Stimulated activated CD4-positive, alpha-beta T cell treated with anti-CD3 and anti-CD28 coated beads, Interleukin-15, amount 100 ng/mL, for 1 hour (primary cell): ENCODE measurements at places on chromosomes 16 and 17.
A peak's percentile ranks its signal among the peaks of the same experiment; 100 is the strongest.

DNA sequence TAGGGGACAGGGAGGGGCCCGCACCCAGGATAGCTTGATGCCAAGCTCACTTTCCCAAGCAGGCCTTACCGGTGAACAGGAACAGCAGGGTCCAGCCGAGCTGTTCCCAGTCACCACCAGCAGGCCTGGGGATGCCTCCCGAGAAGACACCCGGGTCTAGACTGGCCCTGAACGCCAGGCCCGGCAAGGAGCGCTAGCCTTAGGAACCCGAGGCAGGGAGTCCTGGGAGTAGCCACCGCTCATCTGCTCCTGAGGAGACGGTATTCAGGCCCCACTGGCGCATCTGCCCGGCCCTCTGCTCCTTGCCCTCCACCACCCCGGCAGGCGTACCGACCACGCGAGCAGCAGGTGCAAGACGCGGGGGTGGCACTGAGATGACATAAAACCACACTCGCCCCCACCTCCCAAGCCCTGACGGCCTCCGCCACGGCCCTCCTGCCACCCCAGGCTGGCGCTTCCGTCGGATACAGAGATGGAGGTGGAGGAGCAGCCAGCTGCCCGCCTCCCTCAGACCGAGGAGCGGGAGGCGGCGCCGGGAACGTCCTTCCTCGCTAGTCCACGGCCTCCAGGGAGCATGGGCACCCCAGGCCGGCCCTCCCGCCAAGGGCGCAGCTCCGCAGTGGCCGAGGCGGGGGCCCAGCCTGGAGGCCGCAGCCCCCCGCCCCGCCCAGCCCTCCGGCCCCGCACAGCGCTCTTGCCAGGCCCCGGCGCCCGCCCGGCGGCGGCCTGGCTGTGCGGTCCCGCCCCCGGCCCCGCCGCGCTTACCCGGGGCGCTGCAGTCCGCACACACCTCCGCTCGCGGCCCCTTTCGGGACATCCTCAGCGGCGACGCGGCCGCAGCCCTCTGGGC lies 661 bp downstream of the GIT1 start:
- no peak for DNase-seq

DNA sequence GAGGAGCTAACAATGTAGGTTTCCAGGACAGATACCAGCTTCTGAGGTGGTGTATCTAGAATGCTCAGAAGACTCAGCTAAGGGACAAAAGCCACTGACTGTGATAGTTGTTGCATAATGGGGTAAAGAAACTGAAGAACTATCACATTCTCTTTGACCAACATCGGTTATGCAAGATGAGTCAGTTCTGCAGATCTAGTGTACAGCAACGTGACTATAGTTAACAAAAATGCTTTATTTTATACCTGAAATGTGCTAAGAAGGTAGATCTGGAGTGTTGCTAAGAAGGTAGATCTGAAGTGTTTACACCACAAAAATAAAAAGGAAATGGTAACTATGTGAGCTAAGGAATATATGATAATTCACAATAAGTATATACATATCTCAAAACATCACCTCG lies 2.5 kb downstream of the KRTAP9-6 start:
- no peak for DNase-seq

DNA sequence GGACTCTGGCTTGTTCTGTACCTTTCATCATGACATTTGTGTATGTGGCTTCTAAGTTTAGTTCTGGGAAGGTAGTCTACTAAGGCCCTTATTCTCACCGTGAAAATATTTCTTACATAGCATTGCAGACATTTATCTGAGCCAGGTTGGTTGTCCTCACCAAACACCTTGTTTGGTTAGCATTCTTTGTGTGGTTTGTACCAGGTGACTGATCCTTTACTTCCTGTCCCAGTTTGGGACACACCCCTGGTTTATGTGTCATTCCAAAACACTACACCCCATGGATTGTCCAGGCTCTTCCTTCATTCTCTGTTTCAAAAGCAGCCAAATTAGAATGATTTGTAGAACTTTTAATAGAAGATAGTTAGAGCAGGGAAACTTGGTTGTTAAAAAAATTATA lies 23.2 kb upstream of the DUSP14 start:
- DNase-seq, result no peak

DNA sequence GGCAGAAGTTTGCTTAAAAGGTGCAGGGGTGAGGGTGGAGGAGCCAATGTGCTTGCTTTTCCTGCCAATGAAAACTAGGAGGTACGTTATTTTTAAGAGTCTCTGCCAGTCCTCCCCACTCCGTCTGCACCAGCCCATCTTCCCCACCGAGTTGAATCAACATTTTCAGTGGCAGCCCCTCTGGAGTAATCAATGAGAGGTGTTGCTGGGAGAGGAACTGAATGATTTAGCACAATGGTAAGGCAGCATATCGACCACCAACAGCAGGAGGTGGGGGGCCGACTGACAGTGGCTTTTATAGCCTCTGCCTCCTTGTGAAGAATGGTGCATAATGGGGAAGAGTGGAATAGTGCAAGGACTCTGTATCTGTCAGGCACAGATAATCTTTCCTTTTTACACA lies 1465.0 kb upstream of the GOT2 start:
- no peak for DNase-seq

GRCh38 chr16:21646721-21647561 lies 5.5 kb downstream of the IGSF6 start:
- DNase-seq, result peak; percentile 41

- DNase-seq, result no peak
Measured at GRCh38 chr17:60311186-60311585, 80.7 kb downstream of the USP32 start.

- DNase-seq, result no peak
Measured at GRCh38 chr17:32551186-32551955, 64.6 kb downstream of the CDK5R1 start.

- DNase-seq, result no peak
Measured at GRCh38 chr16:72300892-72301291, 128.9 kb upstream of the PMFBP1 start.

- DNase-seq, result no peak
Measured at GRCh38 chr17:78746949-78747269, 35.2 kb downstream of the CYTH1 start.

GRCh38 chr17:14622615-14623101 lies 321.8 kb downstream of the HS3ST3B1 start:
- DNase-seq, result no peak

DNA sequence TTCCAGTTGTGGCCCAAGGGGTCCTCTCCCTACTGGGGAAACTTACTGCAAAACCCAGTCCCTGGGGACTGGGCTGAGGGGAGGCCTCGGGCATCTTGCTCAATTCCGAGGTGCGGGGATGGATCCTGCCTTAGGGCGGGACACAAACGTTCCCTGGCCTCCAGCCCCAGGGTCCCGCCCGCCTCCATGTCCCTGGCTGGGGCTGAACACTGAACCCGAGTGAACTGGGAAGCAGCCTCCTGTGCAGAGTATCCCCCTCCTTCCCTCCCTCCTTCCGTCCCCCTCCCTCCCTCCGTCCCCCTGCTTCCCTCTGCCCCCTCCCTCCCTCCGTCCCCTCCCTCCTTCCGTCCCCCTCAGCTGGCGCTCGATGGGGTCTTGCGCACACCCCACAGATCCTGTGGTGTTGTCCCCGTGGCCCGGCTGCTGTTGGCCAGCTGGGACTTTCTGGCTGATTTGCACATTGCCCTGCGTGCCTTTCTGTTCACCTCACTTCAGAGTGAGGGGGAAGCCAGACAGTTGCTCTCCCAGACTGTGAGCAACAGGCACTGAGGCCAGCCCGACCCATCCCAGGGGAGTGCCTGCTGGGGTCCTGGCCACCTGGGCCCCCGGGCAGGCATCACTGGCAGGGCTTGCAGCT lies 5.5 kb downstream of the TRAF7 start:
- DNase-seq, result no peak

GRCh38 chr16:52603015-52603414 lies 56.1 kb upstream of the TOX3 start:
- no peak for DNase-seq

GRCh38 chr16:63038397-63039106 lies 1002.3 kb upstream of the CDH8 start:
- no peak for DNase-seq

DNA sequence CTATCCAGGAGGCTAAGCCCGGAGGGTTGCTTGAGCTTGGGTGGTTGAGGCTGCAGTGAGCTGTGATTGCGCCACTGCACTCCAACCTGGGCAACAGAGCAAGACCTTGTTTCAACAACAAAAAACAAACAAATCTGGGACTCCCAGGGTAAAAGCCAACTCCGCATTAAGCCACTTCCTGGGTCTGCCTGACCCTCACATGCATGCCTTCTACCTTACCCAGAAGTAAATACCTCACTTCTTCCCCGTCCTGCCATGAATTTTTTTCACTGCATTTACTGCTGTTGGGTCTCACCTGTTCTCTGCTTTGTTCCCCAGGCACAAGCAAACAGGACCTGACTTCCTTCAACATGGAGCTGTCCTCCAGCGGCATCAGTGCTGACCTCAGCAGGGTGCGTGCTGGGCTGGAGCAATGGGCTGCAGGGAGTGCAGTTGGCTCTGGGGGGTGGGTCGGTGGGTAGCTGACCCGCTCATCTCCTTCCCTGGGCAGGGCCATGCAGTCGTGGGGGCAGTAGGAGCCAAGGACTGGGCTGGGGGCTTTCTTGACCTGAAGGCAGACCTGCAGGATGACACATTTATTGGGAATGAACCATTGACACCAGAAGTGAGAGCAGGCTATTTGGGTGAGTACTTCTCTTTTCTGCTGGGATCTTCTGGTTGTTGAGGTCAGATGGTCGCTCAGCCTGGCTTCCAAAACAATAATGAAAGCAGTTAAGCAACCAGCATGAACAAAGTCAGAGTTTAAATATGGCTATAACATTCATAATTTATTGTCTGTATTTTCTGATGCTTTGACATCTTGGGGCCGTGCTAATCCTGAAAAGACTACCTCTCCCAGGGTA lies 16.4 kb downstream of the ITGAL start:
- no peak for DNase-seq

DNA sequence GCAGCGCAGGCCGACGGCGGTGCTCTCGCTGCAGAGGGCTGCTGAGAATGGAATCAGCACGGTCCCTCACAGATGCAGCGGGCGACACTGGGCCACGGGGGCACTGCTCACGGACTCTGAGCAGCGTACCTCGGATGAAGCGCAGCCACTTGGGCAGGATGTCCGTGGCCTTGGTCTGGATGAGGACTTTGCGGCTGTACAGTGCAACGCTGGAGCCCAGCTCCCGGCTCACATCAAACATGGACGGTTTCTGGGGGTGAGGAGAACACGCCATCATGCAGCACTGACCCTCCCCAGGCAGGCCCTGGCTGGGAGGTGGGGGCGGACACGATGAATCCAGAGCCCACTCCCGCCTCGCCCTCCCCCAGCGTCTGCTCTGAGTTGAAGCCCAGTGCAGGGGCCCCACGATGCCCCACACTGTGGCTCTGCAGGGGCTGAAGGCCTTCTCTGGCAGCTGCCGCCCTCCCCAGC lies 18.1 kb downstream of the DNASE1 start:
- no peak for DNase-seq

GRCh38 chr17:33811984-33812577 lies 443.0 kb upstream of the CCL2 start:
- no peak for DNase-seq

- no peak for DNase-seq
Measured at GRCh38 chr17:76356803-76357456, 3.2 kb upstream of the PRPSAP1 start.

DNA sequence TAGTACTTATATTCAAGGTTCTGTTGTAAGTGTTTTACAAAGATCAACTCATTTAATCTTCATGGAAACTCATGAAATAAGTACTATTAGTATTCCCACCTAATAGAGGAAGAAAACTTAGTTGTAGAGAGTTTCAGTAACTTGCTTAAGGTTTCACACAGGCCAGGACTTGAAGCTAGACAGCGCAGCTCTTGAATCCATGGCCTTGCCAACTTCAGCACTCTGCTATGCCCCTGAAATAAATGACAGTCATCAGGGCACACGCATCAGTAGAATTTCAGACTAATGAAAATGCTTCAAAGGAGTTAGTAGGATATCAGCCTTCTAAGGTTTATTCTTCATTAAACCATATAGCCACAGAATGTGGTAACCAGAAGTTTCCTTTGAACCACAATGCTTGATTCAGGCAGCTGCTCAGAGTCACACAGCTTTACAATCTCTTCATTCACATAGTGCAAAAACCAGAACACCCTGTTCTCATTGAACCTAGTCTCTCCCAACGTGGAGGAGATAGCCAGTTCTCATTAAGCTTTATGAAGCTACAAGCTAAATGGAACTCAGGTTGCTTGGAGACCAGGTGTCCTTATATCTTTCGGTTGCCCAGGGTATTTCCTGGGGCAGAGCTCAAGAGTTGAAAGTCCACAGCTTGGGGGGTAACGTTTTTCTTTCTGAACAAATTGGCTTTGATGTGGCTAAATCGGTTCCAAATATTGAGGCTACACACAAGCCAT lies 39.7 kb downstream of the KCNJ2 start:
- no peak for DNase-seq

GRCh38 chr16:85654251-85655095 lies 34.3 kb downstream of the GINS2 start:
- no peak for DNase-seq

GRCh38 chr17:63445065-63445464 lies 1.0 kb downstream of the CYB561 start:
- no peak for DNase-seq

DNA sequence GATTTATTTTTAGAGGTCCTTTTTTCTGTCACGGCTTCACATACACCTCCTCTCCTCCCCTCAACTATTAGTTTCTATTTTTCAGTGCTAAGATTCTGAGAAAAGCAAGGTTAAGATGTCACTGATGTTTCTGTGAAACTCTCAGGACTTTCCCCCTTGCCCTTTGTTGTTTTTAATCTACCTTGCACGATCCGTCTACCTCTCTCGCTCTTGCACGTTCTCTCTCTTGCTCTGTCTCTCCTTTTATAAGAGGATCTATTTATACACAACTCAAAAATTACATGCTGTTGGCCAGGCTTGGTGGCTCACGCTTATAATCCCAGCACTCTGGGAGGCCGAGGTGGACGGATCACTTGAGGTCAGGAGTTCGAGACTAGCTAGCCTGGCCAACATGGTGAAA lies 43.6 kb downstream of the RPA1 start:
- no peak for DNase-seq

DNA sequence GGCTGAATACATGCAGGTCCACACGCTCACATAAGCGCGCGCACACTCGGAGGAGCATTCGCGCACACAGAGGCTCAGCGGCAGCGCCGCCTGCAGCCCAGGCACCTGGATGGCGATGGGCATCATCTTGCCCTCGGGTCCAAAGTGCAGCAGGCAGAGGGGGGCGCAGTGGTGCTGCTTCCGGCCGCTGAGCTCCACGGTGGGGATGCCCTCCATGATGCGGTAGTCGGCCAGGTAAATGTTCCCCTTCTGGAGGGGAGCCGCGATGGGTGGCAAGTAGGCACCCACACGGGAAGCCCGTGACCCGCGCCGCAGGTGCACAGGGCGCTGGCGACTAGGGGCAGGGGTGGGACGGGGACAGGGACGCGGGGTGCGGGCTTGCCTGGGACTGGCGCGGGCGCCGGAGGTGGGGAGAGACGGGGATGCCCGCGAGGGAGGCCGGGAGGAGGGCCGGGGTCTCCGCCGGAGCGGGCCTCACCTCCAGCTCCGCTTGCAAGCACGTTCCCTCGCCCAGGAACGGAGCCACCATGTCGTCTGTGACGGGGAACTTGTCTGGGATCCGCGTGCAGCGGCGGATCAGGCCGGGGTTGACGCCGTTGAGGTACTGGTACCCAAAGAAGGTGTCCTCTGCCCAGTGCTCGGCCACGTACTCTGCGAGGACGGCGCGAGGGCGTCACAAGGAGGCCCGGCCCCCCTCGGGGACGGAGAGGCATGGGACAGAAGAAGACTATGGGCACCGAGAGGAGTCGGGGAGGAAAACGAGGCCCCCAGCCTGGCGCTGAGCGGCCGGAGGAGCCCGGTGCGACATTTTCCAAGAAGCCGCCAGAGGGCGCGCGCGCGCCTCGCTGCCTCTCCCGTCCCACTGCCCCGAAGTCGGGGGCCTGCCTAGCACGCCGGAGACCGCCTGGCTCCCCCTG lies 8.0 kb downstream of the ALOX12B start:
- peak; percentile 57 for DNase-seq
